Stimulated activated CD8-positive, alpha-beta memory T cell treated with anti-CD3 and anti-CD28 coated beads, Interleukin-12 subunit alpha, Interleukin-12 subunit beta, amount 100 ng/mL, for 4 hours (primary cell): ENCODE measurements at places on chromosomes 11 and 22.

GRCh38 chr11:113240790-113241635 is 73.4 kb upstream of the TTC12 start:
- no peak for DNase-seq

- DNase-seq: no peak
These were observed 188.2 kb downstream of the MN1 start for GRCh38 chr22:27613099-27614005.

DNA sequence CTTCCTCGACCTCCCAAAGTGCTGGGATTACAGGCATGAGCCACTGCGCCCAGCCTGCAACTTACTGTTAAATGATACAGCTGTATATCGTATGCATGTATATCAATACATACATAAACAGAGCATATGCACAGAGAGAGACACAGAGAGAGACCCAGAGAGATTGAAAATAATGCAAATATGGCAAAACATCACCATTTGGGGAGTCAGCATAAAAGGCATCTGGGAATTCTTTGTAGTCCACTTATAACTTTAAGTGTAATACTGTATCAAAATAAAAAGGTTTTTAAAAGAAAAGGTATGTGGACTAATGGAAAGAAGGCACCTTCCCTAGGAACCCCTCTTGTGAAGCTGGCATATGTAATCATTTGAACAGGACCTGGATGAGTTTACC is 21.8 kb downstream of the ALX4 start:
- no peak for DNase-seq

- no peak for DNase-seq
These were observed 47.3 kb downstream of the RDX start for GRCh38 chr11:110249066-110249465.

DNA sequence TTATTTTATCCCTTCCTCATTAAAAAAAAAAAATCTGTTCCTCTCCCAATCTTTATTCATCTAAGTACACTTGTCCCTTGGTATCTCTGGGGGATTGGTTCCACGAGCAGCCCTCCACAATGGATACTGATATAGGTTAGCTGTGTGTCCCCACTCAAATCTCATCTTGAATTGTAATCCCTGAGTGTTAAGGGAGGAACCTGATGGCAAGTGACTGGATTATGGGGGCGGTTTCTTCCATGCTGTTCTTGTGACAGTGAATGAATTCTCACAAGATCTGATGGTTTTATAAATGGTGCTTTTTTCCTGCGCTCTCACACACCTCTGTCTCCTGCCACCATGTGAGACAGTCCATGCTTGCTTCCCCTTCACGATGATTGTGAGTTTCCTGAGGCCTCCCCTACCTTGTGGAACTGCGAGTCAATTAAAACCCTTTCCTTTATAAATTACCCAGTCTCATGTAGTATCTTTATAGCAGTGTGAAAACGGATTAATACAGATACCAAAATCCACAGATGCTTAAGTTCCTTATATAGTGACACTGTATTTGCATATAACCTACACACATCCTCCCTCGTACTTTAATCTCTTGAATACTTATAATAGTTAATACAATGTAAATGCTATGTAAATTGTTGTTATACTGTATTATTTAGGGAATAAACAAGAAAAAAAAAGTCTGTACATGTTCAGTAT is 62.0 kb downstream of the PACS1 start:
- no peak for DNase-seq

DNA sequence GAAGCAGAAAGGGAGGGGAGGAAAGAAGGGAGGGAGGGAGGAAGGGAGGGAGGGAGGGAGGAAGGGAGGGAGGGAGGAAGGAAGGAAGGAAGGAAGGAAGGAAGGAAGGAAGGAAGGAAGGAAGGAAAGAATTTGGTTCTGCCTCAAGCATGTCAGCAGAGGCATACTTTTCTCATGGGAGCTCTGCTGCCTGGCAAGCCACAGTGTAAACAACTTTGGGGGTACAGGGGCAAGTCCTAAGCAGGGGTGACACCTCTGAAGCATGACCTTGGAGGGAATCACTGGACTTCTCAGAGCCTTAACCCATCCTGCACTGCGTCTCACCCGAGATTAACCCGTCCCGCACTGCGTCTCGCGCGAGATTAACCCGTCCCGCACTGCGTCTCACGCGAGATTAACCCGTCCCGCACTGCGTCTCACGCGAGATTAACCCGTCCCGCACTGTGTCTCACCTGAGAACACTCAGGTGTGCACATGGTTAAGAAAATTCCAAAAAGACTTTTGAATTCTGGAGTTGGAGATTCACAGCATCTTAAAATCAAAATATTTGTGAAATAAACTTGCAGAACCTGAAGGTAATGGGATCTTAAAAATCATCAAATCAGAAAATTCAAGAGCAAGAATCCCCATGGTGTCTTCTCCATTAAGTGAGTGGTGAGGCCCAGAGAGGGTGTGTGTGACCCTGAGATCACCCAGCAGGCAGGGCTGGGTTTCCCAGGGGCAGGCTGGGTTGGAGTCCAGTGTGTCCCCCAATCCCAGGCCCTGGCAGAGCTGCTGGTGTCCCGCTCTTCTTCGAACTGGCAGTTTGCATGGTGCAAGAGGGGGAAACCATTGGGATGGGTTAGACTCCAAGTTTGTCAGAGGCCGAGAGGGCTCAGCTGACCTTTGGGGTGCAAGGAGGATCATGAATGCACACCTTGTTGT is 190.4 kb downstream of the MN1 start:
- DNase-seq: no peak

DNA sequence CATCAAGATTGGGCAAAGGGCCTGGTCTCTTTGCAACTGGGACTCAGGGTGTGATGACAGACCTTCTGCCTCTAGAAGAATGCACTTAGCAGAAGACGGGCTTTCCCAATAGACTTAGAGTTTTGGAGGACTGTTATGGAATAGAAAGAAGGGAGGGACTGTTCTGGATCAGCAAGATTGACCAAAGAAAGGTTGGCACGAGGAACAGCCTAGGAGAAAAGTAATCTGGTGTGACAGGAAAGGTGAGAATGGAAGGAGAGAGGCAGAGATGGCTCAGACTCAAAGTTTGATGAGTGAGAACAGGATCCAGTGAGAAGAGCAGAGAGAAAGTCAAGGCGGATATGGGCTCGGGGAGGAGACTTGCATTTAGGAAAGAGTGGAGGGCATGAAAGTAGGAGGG is 23.0 kb upstream of the TMEM45B start:
- DNase-seq: no peak

GRCh38 chr11:94938095-94939055 is 35.0 kb downstream of the CWC15 start:
- DNase-seq: no peak

DNA sequence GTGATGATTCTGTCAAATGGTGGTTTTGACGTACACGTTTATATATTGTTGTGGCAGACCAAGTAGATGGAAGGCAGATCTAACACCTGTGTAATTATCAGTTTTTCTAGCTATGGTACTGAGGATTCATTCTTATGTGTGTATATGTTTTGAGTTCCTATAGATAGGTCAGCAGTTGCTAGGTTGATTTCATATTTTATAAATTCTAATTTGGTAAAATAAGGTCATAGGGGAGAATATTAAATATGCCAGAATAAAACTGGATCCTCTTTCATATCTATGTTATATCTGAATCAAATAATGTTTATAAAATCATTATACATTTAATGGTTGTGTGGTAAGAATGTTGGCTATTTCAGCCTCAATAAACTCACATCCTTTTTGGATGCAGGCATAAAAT is 27.6 kb downstream of the HIPK3 start:
- no peak for DNase-seq

GRCh38 chr22:26673486-26673885 is 16.1 kb downstream of the MIAT start:
- no peak for DNase-seq

DNA sequence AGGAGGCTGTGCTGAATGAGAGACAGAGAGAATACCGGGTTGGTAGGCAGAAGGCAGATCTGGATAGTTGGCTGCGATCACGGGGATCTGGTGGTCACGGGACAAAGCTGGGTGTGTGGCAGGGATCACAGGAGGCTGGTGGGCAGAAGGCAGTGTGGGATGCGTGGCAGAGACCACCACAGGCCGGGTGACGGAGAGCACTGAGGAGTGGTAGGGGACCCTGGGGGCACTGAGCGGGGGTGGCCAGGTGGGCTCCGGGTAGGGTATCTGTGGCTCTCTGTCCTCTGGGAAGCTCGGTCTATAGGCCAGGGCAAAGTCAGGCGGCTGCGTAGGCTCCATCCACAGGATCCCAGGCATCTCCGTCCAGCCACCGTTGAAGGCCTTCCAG is 1.4 kb downstream of the CD248 start:
- DNase-seq: no peak

- DNase-seq: no peak
These were observed 191.4 kb upstream of the SORL1-AS1 start for GRCh38 chr11:121644187-121644512.

GRCh38 chr11:18618342-18619025 is 15.7 kb downstream of the SPTY2D1 start:
- no peak for DNase-seq

GRCh38 chr11:2185324-2186085 is 13.9 kb upstream of the TH start:
- no peak for DNase-seq

GRCh38 chr11:45147017-45147728 is 734 bp downstream of the PRDM11 start:
- DNase-seq: peak; percentile 87

DNA sequence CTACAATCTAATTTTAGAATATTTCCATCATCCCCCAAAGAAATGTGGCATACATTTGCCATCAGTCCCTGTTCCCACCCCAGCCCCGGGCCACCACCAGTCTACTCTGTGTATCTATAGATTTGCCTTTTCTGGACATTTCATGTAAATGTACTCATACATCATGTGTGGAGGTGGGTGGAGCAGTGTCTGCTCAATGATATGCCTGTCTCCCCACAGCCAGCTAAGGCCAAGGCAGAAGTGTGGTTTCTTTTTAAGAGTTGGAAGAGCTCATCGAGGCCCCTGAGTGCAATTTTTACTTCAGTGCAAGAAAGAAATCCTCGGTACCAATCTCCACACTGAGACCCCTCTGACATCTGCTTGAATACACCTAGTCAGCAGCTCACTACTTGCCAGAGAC is 80.5 kb downstream of the TP53I11 start:
- no peak for DNase-seq

DNA sequence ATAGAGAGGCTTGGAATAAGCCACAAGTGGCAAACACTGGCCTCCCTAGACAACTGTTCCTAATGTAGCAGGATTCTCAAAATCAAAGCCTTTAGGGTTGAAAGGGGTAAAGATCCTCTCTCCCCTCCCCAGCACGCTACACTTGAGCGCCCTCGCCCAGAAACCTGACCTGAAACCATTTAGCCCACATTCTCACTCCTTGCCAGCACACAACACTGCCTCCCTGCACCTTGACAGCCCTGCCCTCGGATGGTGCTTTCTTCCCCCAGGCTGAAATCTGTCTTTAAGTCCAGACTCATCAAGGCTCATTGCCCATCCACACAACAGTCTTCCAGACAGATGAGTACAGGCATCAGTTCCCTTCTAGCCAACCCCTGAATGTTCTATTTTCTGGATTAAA is 26.5 kb downstream of the CWC15 start:
- no peak for DNase-seq

DNA sequence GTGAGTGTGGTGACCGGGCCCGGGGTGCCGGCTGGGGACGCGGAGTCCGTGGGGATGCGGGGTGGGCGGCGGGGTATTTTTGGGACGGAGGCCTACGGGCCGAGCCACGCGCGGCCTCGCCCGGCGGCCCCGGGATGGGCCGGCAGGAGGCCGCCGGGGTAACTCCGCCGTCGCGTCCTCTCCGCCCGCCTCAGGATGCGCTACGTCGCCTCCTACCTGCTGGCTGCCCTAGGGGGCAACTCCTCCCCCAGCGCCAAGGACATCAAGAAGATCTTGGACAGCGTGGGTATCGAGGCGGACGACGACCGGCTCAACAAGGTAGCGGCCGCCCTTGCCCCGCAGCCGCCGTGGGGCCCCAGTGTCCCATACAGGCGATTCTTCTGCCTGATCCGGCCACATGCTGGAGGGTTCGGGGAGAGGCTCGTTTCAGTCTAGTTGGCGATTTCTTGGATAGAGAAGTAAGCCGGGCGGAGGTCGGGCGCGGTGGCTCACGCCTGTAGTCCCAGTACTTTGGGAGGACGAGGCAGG is 337 bp downstream of the RPLP2 start:
- no peak for DNase-seq

DNA sequence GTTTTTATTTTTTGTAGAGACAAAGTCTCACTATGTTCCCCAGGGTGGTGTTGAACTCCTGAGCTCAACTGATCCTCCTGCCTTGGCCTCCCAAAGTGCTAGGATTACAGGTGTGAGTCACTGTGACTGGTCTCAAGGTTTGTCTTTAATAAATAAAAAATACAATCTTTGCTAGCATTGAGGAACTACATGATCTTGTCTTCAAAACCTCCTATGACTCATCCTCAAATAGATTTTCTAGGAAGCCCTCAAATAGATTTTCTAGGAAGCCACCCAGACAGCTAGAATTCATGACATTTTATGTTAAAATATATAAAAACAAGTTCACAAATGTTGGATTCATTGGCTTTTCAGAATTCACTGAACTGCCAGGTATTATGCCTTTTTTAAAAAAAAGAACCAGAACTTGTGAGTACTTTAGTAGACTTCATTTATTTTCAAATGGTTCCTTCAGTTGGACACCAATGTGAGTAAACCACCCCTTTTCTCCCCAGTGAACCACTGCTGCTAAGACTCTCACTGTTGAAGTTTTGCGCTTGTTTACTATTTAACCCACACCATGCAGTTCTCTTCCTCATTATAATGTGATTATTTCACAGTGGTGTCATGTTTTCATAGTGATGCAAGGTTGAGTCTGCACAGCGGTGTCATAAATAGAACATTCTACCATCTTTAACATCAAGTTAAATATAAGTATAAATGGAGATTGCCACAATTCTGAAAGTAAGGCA is 303.9 kb downstream of the CASP12 start:
- no peak for DNase-seq

DNA sequence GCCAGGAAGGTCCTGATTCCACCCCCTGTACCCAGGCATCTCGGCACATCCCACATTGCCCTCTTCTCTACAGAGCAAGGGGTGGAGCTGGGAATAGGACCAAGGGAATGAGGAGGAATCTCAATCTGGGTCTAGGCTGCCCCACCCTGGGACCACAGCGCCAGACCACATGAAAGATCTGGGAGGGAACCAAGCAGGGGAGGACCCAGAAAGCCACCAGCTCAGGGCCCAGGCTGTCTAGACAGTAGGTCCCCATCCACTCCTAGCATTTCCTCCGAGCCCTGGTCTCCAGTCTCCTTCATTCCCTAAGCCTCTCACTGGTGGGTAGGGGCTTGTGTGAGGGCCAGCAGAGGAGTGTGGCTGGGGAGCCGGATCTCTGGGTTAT is 11.6 kb downstream of the PHLDB1 start:
- DNase-seq: no peak

DNA sequence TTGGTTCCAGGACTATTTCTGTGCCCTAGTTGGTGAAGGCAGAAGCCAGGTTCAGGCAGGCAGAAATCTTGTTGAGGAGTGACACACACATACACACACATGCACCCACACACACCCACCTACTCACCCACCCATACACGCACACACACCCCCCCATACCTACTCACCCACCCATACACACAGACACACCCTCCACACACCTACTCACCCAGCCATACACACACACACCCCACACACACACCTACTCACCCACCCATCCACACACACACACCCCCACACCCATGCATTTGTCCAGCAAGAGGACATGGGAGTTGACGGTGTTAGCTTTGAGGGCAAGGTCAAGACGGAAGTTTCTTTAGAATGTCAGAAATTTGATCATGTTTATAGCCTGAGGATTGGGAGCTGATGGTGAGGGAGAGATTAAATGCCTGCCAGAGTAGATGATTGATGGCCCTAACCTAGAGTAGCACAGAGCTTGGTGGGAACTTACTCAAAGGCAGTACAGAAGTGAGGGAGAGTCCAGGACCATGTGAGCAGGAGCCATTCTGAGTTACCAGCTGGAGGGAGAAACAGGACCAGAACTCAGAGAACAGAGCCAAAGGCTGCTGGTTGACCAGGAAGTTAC is 68.9 kb downstream of the CYB5R2 start:
- DNase-seq: no peak
